SIG-M5 (cell line): ENCODE measurements at places on chromosomes 7 and 10.

- DNase-seq, result no peak
Measured at GRCh38 chr7:130293521-130293920, 560 bp downstream of the CPA4 start.

GRCh38 chr10:95319239-95319638 lies 28.4 kb upstream of the PDLIM1 start:
- DNase-seq, result no peak

DNA sequence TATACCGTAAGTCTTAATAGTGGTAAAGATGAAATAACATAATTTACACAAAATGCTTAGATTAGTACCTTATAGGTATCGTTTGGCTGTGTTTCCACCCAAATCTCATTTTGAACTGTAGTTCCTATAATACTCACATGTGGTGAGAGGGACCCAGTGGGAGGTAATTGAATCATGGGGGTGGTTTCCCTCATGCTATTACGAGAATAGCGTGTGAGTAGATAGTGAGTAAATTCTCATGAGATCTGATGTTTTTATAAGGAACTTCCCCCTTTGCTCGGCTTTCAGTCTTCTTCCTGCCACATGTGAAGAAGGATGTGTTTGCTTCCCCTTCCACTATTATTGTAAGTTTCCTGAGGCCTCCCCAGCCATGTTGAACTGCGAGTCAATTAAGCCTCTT lies 426.3 kb upstream of the POT1 start:
- peak; percentile 12 for DNase-seq

GRCh38 chr10:109695988-109696387 lies 227.3 kb downstream of the XPNPEP1 start:
- DNase-seq, result no peak

- DNase-seq, result no peak
Measured at GRCh38 chr7:159061674-159062212, 82.9 kb downstream of the VIPR2 start.
